ENCODE measurements at places on chromosomes 5 and 9.

GRCh38 chr5:167642779-167643517 is 648.5 kb upstream of the WWC1 start:
- DNase-seq = no peak

DNA sequence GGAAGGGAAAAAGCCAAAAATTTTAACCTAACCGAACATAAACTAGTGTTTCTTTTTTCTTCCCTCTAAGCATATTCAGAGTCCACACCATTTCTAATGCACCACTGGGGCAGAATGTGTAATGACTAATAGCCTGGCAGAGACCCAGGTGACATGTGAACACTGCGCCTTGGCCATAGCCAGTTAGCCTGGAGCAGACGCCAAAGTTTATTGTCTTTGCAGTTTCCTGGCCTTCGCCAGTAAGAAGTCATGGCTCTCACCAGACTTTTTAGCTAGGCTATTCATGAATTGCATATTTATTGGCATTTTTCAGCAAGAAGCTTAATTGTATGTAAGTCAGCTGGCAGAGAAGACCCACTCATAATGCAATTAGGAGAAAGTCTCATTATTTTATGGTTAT is 182.8 kb upstream of the SLC27A6 start:
- DNase-seq = no peak

GRCh38 chr5:132456987-132457361 is 33.6 kb downstream of the IRF1 start:
- DNase-seq = no peak

DNA sequence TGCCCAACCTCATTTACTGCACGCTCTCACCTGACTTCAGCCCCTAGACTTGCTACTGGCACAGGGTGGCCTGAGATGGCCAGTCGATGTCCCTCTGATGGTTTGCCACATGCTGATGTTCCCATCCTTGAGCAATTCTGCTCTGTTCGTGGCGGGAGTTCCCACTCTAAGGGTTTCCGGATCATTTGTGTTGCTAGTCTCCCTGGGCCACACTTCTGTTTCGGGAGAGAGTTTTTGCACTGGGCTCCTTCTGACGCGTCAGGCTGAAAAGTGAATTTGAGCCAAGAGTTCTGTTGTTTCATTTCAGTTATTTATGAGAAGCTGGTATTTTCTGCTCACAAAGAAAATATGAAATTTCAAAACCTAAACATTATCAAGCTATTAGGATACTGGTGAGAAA is 597.7 kb downstream of the BNC2 start:
- no peak for DNase-seq

DNA sequence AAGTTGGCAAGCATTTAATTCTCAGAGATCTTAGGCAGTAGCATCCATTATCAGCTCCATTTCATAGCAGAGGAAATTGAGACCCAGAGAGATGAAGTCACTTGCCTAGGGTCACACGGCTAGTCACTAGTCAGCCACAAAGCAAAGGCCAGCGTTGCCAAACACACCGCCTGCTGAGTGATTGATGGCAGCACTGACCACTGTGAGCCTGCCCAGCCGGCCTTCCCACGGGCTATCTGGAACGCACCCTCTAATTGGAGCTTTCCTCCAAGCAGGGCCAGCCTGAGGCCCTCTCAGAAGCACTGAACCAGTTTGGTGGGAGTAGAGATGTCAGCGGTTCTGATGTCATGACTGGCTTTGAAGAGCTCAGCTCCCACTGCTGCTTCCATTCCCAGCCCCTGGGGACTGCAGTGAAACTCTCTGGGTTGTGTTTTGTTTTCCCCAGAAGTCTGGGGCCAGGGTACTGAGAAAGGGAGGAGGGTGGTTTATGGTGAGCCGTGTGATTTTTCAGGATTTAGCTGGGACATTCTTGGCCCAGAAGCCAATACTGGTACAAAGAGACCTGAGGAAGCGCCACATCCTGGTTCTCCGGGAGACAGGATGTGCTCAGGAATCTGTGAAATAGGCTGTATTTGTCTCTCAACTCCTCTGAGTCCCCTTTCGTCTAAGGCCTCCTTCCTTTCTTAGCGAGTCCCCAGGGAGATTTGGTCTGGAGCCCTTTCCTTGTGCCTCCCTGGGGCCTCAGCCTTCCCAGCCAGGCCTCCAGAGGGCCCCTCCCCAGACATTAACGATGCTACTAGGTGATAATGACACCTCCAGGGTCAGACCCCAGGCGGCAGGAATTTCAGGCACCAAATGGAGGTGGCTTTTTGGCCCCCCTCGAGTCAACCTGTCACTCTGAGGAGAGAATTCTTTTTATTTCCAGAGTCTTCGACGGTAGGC is 44.5 kb downstream of the SPRY4 start:
- no peak for DNase-seq

- DNase-seq = no peak
These were observed 6.1 kb downstream of the NSMF start for GRCh38 chr9:137452761-137453642.

DNA sequence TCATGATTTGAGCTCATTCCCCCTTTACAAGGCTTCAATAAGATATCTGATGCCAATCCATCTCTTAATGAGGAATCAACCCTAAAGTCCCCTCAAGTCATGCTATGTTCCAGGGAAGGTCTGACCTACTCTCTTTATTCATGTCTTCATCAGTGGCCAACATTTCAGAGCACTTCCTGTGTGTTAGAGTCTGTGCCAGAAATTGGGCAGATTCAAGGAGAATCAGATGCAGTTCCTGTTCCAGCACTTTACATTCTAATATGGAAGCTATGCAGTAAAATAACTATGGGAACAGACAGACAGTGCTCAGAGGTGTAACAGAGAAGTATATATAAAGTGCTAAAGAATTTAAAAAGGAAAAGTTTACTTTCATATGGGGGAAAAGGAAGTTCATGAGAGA is 193.4 kb upstream of the NR4A3 start:
- DNase-seq = no peak

- no peak for DNase-seq
These were observed 1.2 kb downstream of the SPATA24 start for GRCh38 chr5:139402561-139403158.

DNA sequence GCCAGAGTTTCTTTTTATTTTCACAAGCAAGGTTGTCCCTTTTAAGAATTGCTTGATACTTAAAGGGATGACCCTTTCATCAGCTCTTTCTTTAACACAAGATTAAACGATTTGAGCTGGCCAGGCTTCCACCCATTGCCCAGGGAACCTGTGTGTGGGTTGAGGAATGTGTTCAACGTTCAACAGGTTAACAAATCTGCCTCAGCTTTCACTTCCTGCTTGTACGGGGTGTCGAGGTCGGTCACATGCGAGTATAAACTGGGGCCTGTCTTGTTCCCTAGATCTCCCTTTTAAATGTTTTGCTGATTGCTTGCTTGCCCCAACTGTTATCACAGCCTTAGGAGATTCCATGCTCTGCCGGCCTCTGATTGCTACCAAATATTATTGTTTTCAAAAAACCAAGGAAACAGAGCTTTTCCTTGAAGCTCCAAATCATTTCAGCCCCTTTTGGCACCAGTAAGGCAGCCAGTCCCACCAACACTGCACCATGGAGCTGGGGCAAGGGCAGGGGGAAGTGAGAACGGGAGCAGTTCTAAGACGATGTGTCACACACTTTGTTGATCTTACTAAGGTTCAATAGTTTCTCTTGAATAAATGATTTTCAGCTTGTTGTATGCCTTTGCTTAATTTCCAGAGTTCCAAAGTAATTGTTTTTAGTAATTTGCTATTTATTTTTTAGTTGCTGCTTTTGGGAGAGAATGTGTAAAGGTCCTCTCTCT is 10.7 kb upstream of the CLK4 start:
- no peak for DNase-seq

DNA sequence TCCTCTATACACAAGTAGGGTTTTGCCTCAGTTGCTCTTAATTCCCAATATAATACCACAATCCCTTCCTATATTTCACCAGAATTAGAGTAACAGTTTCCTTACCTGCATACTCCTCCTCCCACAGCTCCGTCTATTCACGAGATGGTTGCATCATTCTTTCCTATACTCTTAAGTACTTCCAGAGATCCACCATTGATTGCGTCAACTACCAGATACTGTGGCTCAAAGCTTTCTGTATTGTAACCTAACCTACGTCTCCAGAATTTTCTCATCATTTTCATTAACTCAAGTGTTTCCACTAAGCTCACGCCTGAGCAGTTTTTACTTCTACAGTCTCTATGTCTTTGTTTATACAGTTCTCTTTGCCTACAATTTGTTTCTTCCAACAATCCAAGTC is 31.2 kb upstream of the MINAR2 start:
- DNase-seq = no peak

GRCh38 chr9:130912932-130913598 is 16.5 kb upstream of the QRFP start:
- DNase-seq = no peak

- DNase-seq = no peak
These were observed 7.8 kb downstream of the XRCC4 start for GRCh38 chr5:83085106-83085505.

- no peak for DNase-seq
These were observed 93.5 kb downstream of the SSBP2 start for GRCh38 chr5:81657386-81657785.

GRCh38 chr5:178063277-178063676 is 50.1 kb upstream of the N4BP3 start:
- DNase-seq = no peak

DNA sequence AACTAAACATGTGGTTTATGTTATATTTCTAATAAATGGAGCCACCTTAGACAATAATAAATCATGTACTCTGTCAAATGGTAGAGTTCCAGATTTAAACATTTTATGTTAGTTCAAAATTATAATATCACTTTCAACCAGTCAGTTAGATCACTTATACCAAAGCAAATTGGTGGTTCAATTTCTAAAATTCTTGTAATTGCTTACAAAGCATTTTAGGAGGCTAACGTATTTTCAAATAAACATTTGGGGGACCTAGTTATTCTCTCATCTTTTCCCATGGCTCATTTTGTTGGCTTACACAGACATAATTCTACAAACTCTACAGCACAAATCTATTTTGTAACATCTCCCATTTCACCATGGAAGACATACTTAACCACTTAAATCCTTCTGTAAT is 39.9 kb downstream of the EDIL3 start:
- no peak for DNase-seq

- DNase-seq = no peak
These were observed 25.4 kb downstream of the IRF1 start for GRCh38 chr5:132465059-132465707.

GRCh38 chr5:93342563-93343061 is 238.4 kb downstream of the NR2F1-AS1 start:
- DNase-seq = no peak

GRCh38 chr9:75830303-75830702 is 60.2 kb upstream of the PCSK5 start:
- DNase-seq = no peak

DNA sequence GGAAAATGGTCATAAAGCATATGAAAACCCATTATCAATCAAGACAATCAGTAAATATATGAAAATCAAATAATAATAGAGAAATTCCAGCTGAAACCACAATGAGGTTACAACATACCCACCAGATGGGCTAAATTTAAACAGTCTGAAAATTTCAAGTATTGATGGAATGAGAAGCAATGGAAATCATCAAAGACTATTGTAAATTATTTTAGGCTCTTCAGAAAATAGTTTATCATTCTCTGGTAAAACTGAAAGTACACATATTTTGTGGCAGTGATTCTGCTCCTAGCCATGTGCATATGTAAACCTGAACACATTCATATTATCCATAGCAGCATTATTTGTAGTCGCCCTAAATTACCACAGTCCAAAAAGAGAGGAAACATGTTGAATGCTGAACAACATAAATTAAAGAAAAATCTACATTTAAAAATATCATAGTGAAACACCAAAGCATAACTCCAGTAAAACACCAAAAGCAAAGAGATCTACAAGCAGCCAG is 215.3 kb downstream of the PRELID2 start:
- no peak for DNase-seq

DNA sequence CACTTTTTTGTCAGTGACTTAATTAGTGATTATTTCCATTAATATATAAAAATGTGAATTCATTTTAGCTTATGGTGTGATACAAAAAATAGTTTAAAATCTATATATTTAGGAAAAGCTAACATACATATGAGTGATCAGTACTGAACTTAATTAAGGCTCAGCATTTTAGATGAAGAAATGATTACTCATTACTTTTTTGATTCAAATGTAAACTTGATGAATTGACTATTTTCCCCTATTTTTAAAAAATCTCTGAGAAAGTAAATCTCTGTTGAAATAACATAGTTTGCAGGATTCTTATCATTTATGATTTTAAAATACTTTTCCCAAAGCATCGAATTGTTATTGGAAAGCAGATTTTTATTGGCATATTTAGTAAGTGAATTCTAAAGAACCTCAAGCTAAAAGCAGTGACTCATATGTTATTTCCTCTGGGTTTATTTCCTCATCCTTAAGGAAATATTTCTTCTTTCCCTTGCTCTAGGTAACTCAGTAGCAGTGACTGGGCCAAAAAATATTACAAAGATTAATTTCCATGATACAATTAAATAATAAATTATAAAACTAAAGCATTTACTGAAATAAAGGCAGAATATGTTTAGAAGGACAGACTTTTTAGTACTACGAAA is 290.6 kb downstream of the FER start:
- no peak for DNase-seq

- no peak for DNase-seq
These were observed 192.8 kb upstream of the IZUMO3 start for GRCh38 chr9:24738421-24738961.

DNA sequence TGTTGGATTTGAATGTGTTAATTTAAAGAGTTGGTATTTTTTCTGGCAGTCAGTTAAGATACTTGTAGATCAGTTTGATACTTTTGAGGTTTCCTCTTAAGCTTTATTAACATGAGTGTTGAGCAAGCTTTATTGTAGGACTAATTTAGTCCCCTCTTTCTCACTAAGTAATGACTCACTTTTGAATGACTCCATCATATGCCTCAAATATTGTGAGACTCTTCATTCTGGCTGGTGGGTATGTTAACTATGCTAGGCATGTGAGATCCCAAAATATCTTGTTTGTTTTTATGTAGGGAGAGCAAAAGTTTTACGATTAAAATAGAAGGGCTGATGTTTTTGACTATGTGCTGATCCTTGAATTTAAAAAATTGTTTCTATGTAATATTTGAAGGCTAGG is 355.7 kb downstream of the IZUMO3 start:
- no peak for DNase-seq

DNA sequence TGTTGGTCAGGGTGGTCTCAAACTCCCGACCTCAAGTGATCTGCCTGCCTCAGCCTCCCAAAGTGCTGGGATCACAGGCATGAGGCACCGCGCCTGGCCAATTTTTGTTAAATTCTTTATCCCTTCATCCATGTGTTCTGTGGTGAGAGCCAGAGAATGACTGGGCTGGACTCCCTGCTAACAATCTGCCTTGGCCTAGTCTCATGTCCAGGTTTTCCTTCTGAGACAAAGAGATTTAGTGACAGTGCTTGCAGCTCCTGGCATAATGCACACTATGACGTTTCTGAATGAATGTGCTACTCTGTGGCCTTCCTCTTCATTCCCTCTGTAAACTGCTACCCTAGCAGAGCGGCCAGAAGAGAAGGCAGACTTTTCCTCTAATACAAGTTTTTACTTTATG is 79.3 kb downstream of the FOXD1 start:
- DNase-seq = no peak

GRCh38 chr5:149133795-149134777 is 7.2 kb upstream of the ABLIM3 start:
- no peak for DNase-seq

Measured in SIG-M5 (cell line).